PC-3 (cell line): ENCODE measurements at places on chromosomes 7 and 10. TPM values are rescaled to one million over a fixed set of nuclear protein-coding genes. Genes with fewer than 3 reads are reported as not detected.
A peak's percentile ranks its signal among the peaks of the same experiment; 100 is the strongest.

DNA sequence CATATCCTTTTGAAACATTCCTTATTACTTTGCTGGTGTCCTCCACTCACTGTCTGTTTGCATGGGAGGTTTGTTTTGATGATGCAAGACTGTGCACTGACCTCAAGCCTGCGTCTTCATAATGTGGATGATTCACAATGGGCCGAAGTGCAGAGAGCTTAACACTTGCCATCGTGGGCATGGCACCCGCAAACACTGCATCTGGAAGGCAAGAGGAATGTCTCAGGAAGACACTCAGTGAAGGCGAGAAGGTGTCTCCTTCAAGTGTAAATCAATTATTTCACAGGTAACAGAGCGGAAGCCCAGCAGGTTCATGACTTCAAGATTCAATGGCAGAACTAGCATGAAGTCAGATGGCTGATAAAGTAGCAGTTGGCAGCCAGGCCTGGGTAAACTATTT is 98.1 kb downstream of the DPY19L1 start:
- peak; percentile 59 for DNase-seq

The SLC18A3 gene
- total RNA-seq = not detected in 2 replicates

- no peak for DNase-seq
Observed at GRCh38 chr7:598899-599298, 79.3 kb upstream of the PDGFA start.

The ZCCHC24 gene
- total RNA-seq = 32.9 and 40.7 TPM in 2 replicates

DNA sequence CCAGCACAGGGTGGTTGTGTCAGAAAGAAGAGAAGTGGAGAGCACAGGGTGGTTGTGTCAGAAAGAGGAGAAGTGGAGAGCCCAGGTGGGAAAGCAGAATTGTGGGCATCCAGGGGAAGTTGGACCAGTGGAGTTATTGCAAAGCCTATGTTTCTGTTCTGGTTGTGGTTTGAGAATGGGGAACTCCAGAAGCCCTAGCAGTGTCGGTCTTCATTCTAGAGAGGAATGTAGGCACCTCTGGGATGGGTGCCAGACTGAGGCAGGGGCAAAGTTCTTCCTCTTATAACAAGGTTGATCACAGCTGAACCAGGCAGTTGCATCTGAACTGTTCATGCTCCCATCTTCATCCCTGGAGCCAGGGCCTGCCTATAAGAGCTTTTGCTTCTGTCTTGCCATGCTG is 954 bp downstream of the FSCN3 start:
- DNase-seq = no peak

DNA sequence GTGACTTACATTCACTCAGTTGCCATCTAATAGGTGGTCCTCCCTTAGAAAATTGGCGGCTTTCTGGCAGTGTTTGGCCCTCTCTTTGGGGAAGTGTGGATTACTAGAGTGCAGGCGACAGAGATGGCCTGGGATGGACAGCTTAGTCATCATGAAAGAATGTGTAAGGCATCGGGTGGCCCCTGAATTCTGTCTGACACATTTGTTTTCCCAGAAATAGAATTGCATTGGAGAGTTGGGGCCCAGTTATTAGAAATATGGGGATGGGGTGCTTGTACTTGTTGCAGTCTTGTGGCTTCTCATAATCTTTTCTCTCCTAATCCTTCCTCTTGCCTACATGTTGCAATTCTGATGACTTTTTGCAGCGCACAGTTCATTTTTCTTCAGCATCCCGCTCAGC is 13.8 kb downstream of the TCF7L2 start:
- DNase-seq = peak; percentile 41

- no peak for DNase-seq
Observed at GRCh38 chr10:4202938-4203337, 417.9 kb upstream of the KLF6 start.

The CAMK1D gene
- total RNA-seq = 1.3 and 2.1 TPM in 2 replicates

GRCh38 chr7:149782682-149783345 is 9.4 kb upstream of the ZNF467 start:
- no peak for DNase-seq

- DNase-seq = no peak
Observed at GRCh38 chr7:46164629-46165028, 243.6 kb upstream of the IGFBP3 start.

DNA sequence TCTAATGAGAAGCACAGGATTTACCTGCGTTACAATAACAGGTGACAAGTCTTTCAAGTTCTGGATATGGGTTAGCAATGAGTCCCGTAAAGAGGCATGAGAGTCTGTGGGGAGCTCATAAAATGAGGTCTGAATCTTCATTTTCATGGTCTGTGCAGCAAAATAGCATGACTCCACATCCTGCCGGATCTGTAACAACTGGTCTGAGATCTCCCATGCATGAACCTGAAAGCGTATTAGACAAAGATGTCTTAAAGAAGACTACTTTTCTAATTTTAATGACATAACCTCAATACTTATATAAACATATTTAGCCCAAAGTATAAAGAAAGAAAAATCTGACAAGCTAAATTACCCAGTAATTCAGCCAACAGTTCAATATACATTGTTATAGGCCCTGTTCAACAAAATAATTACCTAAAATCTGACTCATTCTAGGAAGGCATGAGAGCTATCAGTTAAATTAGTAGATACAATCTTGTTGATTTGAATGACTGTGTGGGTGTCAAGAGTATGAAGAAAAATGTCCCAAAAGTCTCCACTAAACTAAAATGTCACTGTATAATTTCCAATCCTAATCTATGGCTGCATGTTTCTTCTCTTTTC is 36.9 kb downstream of the TNPO3 start:
- DNase-seq = no peak

DNA sequence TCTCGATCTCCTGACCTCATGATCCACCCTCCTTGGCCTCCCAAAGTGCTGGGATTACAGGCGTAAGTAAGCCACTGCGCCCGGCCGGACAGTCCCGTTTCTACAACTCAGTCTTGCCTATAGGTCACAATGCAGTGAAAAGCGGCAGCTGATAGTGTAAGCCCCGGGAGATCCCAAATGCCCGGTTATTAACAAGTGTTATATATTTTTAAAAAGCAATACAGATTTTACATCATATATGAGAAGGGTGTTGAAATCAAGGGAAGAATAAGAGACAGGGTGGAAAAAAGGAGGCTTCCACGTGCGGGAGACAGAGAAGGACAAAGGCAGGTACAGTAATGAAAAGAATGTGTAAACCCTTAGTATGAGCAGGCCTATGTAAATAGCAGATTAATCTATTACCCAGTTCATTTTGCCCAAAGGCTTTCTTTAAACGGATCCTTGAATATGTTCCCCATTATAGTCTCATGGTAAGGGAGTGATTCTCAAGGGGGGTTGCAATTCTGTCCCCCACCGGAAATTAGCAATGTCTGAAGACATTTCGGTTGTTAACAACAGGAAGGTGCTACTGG is 170.8 kb downstream of the PDE1C start:
- peak; percentile 58 for DNase-seq

DNA sequence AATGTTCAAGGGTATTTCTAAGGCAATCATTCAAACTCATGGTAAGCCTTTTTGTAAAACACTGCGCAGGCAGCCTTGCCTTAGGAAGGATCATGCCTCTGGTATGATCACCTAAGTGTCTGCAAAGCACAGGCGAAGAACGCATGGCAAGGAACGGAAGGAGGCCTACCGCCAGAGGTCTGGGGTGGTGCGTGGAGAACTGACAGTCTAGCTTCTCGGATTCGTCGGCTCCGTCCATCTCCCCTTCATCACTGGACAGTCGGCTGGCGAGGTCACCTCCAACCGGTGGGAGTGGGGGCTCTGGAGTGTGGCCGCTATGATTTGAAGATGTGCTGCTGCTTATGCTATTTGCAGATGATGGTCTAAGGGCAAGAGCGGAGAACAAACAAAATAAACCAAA is 42.6 kb upstream of the EFCAB10 start:
- no peak for DNase-seq

DNA sequence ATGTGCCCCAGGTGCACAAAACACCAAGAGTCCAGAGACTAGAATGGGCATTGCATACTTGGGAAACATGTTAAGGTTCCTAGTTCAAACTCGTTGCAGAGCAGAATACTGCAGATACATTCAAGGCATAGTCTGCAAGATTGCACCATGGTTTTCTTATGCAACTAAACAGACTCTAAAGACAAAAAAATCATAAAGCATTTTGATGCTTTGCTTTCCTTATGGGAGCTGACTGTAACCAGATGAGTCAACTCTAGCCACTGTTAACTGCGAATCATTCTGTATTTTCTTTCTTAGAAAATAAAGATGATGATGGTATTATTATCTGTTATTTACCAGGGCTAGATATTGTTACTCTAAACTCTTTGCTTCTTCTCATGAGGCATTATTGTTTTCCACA is 19.7 kb downstream of the TRUB1 start:
- DNase-seq = peak; percentile 12

GRCh38 chr10:107244122-107244521 is 79.6 kb upstream of the SORCS1 start:
- no peak for DNase-seq

DNA sequence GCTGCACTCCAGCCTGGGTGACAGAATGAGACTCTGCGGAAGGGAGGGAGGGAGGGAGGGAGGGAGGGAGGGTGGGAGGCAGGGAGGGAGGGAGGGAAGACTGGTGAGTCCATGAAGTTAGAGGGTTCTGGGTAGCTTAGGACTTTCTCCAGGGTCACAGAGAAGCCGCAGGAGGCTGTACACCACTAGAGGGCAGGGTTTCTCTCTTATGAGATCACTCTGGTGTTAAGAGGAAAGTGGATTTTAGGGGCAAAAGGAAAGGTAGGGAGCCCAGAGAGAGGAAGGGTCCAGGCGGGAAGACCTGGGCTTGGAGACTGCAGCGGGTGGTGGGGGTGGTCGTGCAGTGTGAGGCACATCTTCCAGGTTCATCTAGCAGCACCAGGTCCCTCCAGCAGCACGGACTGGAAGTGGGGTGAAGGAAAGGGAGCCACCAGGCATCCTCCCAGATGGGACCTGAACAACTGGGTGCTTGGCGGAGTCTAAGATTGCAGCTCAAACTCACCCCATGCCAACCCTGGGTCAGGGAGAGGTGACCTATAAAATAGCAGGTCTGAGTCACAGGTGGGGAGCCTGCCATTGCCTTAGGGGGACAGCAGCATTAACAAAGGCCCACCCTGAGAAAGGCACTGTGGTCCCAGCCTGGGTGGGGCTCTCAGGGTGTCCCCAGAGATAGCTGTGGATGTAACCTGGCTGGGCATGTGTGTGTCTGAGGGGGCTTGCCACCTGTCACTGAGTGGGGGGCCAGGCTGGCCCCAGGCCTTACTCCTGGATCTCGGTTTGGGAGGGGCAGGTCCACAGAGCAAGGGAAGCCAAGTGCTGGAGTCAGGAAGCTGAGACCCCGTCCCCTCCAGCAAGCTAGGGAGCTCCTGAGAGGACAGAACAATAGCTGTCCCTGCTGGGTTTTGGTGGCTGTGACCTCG is 48.5 kb upstream of the SLC29A3 start:
- DNase-seq = peak; percentile 69

The PNLIPRP3 gene
- not detected in 2 replicates for total RNA-seq

DNA sequence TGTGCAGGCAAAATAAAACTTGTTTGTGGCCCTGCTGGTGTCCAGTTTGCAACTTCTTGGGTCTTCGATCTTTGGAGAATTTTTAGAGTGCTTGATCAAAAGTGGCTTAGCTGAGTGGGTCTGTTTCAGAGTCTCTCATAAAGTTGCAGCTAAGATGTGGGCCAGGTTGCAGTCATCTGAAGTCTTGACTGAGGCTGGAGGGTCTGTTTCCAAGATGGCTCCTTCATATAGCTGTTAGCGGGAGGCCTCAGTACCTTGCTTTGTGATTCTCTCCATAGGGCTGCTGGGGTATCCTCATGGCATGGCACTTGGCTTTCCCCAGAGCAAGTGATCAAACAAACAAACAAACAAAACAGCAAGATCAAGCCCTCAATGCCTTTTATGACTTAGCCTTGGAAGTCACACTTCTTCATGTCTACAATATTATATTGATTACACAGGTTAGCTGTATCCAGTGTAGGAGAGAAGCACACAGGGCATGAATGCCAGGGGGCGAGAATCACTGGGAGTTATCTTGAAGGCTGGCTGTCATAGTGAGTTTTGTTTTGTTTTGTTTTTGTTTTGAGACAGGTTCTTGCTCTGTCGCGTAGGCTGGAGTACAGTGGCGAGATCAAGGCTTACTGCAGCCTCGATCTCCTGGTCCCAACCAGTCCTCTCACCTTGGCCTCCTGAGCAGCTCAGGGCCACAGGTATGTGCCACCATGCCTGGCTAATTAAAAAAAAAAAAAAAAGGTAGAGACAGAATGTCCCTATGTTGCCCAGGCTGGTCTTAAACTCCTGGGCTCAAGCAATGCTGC is 10.2 kb downstream of the CYP26A1 start:
- DNase-seq = no peak

- DNase-seq = no peak
Observed at GRCh38 chr7:70668606-70669358, 463.2 kb upstream of the GALNT17 start.

- no peak for DNase-seq
Observed at GRCh38 chr10:88682491-88682890, 18.2 kb downstream of the LIPF start.
